ENCODE measurements at places on chromosomes 6 and 20.
A peak's percentile ranks its signal among the peaks of the same experiment; 100 is the strongest.

- DNase-seq = no peak
These were observed 817 bp upstream of the SLCO4A1 start for GRCh38 chr20:62641321-62642050.

- DNase-seq = no peak
These were observed 5.3 kb upstream of the AIF1 start for GRCh38 chr6:31609519-31610406.

DNA sequence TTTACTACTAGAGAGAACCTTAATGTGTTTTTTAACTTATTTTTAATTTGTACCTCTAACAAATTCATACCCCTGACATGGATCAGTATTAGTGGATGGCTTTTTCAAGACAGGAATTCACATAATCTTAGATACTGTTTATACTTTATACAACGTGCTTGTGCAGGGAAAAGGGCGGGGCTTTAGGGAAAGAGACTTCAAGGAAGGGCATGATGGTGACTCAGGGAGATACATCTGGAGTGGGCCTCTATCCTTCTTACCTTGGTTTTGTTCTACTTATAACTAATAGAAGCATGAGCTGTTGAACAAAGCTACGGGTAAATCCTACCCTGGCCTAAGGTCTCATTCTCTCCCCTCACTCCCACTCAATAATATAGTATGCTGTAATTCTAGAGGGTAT is 160.8 kb downstream of the C6orf58 start:
- peak; percentile 5 for DNase-seq

DNA sequence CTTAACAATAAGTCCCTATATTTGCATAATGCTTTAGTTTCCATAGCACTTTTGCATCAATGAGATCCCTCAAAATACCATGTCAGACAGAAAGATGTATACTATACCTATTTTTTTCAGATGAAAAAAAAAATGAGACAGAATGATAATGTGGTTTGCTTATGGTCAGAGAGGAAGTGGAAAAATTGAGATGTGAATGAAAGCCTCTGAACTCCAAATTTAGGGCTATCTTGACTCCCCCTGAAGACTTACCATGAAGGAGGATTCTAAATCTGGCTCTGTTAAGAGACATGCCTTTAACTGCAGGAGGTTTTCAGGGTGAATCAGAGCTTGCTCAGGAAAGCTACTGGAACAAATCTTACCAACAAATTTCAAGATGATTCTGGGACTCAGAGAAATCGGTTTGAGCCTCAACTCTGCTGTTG is 176.2 kb downstream of the ISM1 start:
- peak; percentile 6 for DNase-seq

GRCh38 chr6:29925321-29925720 is 17.0 kb upstream of the HLA-A start:
- no peak for DNase-seq

DNA sequence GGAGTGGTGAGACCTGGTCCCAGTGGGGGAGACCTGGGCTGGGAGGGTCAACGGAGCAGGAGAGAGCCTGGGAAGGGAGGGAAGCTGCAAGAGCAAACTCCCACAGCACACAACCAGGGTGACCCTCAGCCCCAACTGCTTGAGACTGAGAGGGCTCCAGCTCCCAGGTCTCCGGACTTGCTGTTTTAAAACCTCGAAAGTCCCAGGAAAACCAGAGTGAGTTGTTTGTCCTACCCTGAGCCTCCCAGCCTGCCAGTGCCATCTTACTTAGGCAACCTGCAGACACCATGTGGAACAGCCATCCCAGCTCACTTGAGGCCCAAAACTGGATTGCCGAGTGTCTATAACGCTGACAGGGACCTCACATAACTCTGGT is 4.8 kb upstream of the NTSR1 start:
- DNase-seq = no peak

- no peak for DNase-seq
These were observed 43.7 kb downstream of the CDH22 start for GRCh38 chr20:46264391-46265266.

DNA sequence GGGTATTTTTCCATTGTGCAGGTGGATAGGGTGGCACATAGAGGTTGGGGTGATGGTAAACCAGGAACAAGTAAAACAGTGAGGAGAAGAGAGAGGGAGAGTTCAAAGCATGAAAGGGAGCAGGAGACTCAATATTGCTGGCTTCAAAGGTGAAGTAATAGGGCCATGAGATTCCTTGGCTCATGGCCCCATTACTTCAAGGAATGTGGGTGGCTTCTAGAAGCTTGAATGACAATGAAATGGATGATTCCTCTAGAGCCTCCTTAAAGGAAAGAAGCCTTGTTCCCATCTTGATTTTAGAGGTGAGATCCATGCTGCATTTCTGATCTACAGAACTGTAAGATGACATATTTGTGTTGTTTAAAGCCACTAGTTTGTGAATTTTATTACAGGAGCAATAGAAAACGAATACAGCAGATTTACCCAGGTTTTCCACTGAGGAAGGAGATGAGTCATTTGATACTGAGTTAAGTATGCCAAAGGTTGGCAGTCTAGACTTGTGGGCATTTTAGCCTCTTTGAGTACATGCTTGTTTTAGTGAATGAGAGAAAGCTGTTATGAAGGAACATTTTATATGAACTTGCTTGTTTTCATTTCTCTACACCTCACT is 110.4 kb downstream of the PLCB4 start:
- peak; percentile 48 for DNase-seq

- DNase-seq = peak; percentile 70
These were observed 279.5 kb upstream of the SUPT3H start for GRCh38 chr6:45657226-45657625.

GRCh38 chr6:44653761-44654218 is 266.3 kb downstream of the CDC5L start:
- peak; percentile 51 for DNase-seq

DNA sequence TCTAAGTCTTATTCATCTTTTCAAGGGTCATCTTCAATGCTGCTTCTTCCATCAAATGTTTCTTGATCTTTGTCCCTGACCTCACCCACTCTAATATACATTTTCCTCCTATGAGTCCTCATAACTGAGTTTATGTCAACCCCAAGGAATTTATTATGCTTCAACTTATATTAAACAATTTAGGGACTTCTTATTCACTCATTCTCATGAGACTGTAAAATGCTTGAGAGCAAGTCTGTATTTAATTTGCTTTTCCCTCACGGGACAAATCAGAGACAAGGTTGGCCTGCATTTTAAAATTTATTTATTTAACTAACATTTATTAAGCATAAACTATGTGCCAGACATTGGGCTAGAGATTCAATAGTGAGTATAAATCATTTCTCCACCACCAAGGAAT is 312.0 kb upstream of the NT5E start:
- DNase-seq = no peak

- peak; percentile 82 for DNase-seq
These were observed 4.7 kb downstream of the GMPR start for GRCh38 chr6:16243055-16243454.

GRCh38 chr6:106160189-106160588 is 74.1 kb downstream of the PRDM1 start:
- DNase-seq = no peak

GRCh38 chr6:16533210-16533609 is 228.1 kb downstream of the ATXN1 start:
- no peak for DNase-seq

DNA sequence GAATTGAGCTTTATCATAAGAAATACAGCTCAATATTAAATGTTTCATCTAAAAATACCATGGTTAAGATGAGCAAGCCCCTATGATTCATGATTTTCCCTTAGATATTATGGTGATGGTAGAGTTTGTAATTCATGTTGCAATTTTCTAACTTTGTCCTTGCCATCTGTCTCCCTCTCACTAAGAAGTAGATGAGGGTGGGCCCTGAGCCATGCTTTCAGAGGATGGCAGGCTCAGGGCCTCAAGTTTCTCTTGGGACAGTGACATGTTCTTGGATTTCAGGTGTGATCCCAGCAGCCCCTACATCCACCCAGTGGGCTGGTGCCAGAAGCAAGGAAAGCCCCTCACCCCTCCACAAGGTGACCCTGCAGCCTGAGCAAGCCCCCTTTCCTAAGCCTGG is 25.6 kb downstream of the L3MBTL1 start:
- DNase-seq = no peak

- DNase-seq = no peak
These were observed 867 bp upstream of the AKAP7 start for GRCh38 chr6:131134220-131134979.

GRCh38 chr6:151078655-151079054 is 161.1 kb upstream of the AKAP12 start:
- DNase-seq = no peak

DNA sequence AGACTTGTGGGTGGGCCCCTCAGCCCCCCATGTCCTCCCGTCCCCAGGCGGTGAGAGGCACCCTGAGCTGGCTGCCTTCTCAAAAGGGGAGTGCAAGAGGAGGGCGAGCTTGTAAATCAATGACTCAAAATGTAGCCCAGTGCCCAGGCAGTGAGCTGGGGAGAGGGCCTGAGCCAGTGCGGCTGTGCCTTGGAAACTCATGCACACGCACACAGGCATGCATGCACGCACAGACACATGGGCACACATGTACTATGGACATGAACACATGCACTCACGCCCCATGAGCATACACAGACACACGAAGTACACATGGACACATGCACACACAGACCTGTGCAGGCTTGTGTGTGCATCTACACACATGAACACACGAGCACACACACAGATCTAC is 133.5 kb downstream of the TAF4 start:
- DNase-seq = no peak
